ENCODE measurements at places on chromosomes 2 and 18. TPM values are rescaled to one million over a fixed set of nuclear protein-coding genes. Genes with fewer than 3 reads are reported as not detected.

DNA sequence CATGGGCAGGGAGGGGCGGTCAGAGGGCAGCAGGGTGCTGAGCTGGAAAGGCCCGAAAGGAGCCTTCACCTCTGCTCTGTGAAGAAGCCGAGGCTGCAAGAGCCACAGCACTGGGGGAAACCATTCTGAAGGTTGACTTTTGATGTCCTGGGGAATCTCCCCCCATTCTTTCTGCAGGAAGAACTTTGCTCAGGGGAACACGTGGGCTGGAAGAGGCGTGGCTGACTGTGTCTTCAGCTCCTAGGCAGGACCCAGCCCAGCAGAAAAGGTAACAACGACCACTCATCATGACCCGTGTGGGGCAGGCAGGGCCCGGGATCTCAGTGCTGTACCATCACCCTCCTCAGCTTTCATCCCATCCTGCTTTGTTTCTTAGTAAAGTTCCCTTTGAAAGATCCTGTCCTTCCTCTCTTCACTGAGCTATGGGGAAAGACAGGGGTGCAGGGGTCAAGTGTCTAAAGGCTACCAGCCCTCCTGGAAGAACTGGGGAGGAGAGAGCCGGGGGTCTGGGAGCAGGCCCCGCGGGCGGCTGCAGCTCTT is 312.7 kb downstream of the CELF4 start:
- DNase-seq = no peak

DNA sequence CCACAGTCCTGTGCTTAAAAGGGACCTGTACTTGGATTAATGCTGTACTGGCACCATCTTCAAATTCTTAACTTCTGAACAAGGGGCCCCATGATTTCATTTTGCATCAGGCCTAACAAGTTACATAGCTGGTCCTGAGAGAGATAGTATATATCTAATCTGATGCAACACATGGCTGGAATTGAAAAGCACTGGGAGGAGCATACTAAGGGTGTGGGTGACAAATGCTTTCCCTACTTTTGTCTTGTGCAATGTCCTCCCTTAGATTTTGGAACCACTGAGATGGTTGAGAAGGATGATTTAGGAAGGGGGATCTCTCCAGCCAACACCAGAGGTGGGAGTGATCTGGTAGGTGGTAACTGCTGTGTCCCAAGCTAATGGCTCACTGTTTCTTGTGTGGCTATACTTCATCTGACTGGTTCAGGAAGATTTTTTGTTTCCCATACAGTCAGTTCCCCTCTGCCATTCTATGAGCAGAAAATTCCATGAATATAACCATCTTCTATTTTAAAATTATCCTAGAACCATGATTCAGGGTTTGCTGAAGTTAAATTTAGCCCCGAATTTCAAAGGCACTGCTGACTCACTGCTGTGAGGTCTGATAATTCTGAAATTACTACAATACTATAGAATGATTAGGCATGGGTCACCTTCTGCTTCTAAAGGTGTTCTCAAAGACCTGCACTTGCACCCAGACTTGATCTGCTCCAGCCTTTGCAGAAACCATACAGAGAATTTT is 108.3 kb upstream of the NCKAP5 start:
- no peak for DNase-seq

DNA sequence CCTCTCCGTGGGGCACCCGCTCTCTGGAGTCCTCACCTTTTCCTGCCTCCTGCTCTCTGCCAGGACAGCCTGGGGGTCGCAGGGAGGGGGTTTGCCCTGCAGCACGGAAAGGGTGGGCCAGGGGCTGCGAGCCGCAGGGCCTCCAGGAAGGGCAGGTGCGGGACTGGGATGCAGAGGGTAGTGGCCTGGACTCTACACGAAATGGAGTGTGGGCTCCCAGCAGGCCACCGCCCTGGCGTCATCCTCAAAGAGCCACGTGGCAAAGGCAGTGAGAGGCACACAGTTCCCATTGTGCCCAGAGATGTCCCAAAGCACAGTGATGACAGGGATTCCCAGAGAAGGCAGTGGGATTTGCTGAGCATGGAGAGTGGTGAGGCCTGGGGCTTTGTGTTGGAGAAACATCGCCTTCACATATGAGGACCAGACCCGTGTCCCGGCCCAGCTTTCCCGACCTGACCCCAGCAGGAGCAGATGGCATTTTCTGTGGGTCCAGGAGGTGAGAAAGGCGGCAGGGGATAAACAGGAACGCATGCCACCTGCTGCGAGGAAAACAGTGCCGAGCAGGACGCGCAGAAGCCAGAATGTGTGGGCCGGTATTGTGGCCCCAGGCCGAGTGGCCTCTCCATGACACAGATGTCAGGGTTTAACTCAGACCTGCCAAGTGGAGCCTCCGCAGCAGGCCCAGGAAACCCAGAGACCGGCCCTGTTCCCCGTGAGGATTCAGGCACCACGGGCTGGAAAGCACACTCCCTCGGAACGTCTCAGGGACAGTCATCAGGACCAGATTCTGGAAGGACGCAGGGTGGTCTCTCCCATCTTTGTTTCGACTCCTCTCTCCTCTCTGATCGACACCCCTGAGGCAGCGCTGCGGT is 855.5 kb upstream of the SALL3 start:
- no peak for DNase-seq

The NCKAP5 gene
- total RNA-seq = 0.26 TPM

GRCh38 chr2:48221846-48222516 is 308.0 kb upstream of the STON1 start:
- no peak for DNase-seq

GRCh38 chr2:66903745-66904465 is 469.0 kb downstream of the MEIS1 start:
- no peak for DNase-seq

GRCh38 chr2:166170356-166170755 is 42.5 kb upstream of the SCN1A start:
- DNase-seq = no peak

GRCh38 chr18:49669403-49669802 is 107.5 kb downstream of the LIPG start:
- DNase-seq = no peak

GRCh38 chr2:192443831-192444230 is 249.1 kb upstream of the TMEFF2 start:
- no peak for DNase-seq

The UGT1A10 gene
- total RNA-seq = not detected

GRCh38 chr2:176642074-176642473 is 372.8 kb downstream of the MTX2 start:
- no peak for DNase-seq

- no peak for DNase-seq
Measured at GRCh38 chr2:30203156-30203555, 28.2 kb upstream of the LBH start.

GRCh38 chr2:157692768-157693167 is 64.1 kb upstream of the ACVR1C start:
- DNase-seq = no peak

GRCh38 chr2:165208094-165208493 is 4.2 kb upstream of the SCN3A start:
- DNase-seq = no peak

GRCh38 chr2:226429476-226429875 is 370.1 kb downstream of the IRS1 start:
- no peak for DNase-seq

DNA sequence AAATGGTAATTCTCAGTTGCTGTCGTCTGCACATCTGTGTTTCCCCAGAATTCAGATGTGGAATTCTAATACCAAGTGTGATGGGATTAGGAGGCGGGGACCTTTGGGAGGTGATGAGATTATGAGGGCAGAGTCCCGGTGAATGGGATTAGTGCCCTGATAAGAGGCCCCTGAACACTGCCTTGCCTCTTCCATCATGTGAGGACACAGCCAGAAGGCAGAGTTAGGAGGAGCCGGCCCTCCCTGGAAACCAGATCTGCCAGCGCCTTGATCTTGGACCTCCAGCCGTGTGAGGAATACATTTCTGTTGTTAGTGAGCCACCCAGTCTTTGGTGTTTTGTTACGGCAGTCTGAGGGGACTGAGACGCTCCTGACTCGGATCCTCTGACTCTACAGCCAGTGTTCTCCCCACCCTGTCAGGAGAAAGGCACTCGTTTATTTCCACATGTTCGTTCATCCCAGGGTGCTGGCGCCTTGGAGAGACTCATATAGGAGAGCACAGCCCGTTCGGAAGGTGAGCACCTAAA is 395.0 kb downstream of the ZNF516 start:
- DNase-seq = no peak

DNA sequence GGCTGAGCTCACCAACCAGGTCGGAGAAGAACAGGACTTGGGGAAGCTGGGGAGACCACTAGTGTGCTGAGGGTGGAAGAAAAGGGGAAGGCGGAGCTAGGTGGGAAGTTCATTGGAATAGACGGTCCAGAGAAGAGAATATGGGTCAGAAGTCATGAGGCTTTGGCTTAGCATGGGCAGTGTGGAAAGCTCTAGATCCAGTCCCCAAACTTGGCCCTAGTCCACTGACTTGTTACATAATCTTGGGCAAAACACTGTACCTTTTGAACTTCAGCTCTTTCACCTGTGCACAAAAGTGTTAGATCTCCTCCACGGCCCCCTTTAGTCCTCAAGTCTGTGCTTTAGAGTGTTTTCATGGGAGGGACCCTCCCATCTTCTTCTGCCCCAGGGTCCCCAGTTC is 10.7 kb downstream of the GCKR start:
- no peak for DNase-seq

DNA sequence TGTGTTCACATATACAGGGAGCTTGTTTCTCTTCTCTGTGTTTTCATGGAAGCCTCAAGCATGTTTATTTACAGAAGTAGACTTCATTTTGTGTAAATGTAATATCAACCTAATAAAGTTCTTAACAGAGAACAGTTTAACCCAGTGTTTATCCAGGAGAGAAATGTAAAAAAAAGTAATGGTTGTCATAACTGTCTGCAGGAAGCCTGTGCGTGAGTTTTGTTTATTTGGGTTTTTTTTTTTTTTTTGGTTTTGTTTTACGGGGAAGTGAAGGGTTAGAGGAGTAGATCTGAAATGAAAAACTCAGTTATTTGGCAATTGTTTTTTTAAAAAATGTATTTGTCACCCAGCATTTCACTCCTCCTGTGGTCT is 124.7 kb downstream of the RAPGEF4 start:
- no peak for DNase-seq

GRCh38 chr2:182057002-182057401 is 71.3 kb downstream of the PPP1R1C start:
- DNase-seq = no peak

The RIT2 gene
- total RNA-seq = 1.3 TPM

DNA sequence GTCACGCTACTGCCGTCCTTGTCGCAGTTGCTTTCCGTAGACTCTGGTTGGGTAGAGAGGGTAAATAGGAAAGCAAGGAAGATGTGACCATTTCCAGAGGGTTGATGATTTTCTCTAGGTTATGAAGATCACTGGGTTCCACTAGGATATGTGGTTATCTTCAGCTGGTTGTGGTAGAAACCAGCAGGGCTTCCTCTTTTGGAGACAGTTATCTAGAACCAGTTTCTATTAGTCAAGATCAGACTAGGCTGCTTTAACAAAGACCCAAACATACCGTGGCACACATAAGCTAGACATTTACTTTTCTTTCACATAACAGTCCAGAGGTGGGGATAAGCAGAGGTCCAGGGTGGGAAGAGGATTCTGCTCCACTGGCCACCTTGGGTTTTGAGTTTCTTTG is 59.6 kb downstream of the FASTKD2 start:
- DNase-seq = no peak

- DNase-seq = no peak
Measured at GRCh38 chr2:239214725-239215124, 186.1 kb downstream of the HDAC4 start.

The PDE1A gene
- not detected for total RNA-seq

The ALK gene
- total RNA-seq = not detected

DNA sequence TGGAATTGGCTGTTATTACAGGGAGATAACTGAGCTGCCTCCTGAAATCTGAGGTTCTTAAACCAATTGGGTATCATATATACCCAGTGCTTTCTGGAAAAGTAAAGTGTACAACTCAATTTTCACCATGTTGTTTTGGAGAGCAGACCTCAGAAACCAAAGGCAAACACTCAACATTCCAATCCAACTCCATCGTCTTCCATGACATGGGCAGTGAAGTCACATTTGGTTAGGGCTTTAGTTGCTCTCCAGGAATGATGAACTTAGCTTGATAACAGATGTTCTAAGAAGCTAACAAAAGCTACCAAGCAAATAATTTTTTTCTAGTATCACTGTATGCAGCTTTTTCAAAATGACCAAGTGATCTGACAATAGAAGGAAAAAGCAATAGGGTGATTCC is 107.0 kb upstream of the SLC35G4 start:
- DNase-seq = no peak

GRCh38 chr2:233012301-233012971 is 620 bp downstream of the NGEF start:
- peak; percentile 26 for DNase-seq

- no peak for DNase-seq
Measured at GRCh38 chr18:77105028-77105427, 27.6 kb downstream of the MBP start.
